ENCODE measurements at places on chromosomes 6 and 20.
A peak's percentile ranks its signal among the peaks of the same experiment; 100 is the strongest.

- peak; percentile 63 for DNase-seq
Observed at GRCh38 chr6:13368731-13369115, 40.4 kb upstream of the TBC1D7 start.

DNA sequence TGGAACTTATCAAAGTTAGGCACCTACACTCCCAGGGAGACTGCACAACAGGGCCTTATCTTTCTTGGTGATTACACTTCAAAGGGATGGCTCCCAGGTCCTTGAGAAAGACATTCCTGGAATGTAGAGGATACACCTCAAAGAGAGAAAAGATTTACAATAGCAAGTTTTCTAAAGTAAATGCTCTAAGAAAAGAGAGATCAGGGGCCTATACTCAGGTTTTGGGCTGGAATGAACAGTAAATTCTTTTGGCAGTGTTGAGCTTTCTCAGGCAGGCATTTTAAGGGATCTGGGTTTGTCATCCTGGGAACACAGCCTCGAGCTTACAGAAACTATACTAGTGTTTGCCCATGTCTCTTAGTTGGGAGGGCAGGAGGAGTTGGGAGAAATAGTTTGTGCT lies 31.7 kb upstream of the ME1 start:
- no peak for DNase-seq

- DNase-seq: no peak
Observed at GRCh38 chr20:34747479-34747878, 43.3 kb downstream of the TP53INP2 start.

GRCh38 chr20:57792386-57793080 lies 82.7 kb upstream of the PMEPA1 start:
- no peak for DNase-seq

GRCh38 chr6:140850438-140850837 lies 1282.3 kb upstream of the GJE1 start:
- DNase-seq: no peak

DNA sequence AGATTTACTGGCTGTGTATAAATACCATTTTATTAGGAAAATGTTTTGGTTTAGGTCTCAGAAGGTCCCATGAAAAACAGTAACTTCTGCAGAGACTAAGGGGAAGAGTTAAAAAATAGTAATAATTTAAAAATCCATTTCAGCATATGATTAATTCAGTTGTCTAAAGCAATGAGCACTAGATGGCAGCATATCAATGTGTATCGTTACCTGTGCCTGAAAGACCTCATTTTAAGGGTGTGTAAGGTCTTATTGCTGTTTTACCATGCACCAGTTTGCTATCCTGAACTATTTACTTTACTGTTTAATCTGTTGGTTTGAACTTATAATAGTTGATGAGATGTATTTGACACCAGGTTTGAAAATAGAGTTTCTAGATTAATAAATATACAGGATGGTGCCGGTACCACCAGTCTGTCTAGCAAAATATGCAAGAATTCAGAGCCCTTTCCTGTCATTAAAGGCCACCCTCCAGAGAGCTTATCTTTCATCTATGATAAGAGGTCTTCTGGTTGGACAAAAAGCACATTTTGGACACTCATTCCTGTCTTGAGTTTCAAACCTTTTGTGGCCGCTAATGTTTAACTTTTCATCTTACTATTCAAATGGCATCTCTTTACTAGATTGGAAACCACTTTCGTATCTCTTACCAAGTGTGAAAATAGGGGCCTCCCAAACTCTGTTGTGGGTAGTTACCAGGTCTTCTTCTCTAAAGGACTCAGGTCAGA lies 8.9 kb upstream of the AHI1 start:
- peak; percentile 37 for DNase-seq

DNA sequence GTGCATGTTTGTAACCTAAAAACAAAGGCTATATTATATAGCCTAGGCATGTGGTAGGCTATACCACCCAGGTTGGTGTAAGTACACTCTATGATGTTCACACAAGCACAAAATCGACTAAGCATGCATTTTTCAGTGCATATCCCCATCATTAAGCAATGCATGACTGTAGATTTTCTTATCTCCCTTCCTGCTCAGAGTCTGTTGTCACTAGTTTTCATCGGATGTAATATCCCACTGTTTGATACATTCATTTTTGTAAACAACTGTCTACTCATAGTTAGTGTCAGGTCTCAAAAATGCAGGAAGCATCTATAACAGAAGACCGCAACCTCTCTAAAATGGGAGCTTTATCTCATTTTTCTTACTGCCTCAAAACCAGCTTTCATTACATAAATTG lies 70.7 kb downstream of the GFRAL start:
- no peak for DNase-seq

- DNase-seq: no peak
Observed at GRCh38 chr6:138277835-138278234, 59.5 kb upstream of the PBOV1 start.

GRCh38 chr6:97666889-97667288 lies 383.9 kb upstream of the MMS22L start:
- DNase-seq: no peak

- no peak for DNase-seq
Observed at GRCh38 chr6:125944434-125944816, 12.1 kb upstream of the HINT3 start.

- DNase-seq: no peak
Observed at GRCh38 chr6:157294654-157295053, 28.7 kb downstream of the TMEM242 start.

DNA sequence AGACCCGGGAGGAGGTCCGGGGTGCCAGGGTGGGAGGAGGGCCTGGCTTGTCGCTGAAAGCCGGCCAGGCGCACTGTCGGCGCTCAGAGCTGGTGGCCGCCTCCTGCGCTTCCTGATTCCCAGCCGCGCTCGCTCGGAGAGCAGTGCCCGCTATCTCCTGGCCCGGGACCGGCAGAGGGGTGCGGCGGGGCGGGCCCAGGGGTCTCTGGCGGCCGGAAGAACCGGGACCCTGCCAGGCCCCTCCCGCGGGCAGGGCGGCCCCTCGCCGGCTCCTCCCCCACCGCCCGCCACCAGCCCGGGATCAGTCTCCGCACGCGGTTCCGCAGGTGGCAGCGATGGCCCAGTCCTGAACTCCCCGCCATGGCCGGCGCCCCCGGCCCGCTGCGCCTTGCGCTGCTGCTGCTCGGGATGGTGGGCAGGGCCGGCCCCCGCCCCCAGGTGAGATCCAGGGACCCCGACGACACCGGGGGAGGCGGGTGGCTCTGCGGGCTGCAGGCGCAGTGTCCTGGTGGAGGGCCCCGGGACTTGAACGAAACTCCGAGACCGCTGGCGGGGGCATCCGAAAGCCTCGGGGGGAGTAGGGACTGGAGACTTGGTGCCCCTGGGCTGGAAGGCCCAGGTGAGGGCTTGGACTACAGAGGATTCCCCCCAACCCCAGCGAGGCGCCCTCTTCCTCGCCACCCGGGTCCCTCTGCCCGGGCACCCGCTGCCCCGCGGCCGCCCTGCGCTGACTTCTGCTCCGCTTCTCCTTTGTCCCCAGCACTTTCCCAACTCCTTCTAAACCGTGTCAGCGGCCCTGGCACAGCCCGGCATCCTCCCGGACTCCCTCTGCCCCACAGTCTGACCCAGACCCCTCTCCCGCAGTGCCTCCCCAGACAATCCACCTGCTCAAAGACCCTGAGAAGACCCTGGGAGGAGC lies at the start of gene GLP1R:
Gene GLP1R (plus strand): TSS at position 301 of the 919 bp plus-strand sequence. CDS start 60 bp downstream, at position 361.
- DNase-seq: no peak

- DNase-seq: no peak
Observed at GRCh38 chr20:38859070-38859690, 53.7 kb downstream of the PPP1R16B start.

- DNase-seq: no peak
Observed at GRCh38 chr20:43680981-43681380, 14.1 kb downstream of the MYBL2 start.

DNA sequence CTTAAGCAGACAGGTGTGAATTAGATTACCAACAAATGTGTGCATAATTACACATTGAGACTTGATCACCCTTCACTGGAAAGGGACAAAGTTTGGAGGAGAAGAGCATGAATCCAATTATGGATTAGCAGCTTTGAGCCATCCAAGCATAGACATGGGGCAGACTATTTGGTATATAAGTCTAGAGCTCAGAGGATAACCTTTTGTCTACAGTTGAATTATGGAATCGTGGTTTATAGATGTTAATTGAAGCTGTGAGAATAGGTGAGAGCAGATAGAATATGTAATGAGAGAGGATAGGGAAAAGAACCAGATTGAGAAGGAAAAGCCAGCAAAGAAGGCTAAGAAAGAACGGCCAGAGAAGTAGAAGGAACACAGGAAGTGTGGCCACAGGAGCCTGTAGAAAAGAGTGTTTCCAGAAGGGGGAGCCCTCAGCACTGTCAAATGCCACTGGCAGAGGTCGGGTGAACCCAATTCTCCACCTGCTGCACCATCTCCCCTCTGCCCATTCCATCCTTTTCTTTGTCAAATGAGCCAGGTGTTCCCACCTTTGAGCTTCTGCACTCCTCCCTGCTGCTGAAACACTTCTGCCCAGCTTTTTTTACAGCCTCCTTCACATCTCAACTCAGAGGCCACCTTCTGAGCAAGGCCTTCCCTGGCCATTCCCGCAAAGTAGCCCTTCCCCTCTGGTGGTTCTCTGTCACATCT lies 7.3 kb downstream of the DNTTIP1 start:
- DNase-seq: peak; percentile 59

GRCh38 chr6:132763269-132763668 lies 5.6 kb upstream of the VNN2 start:
- DNase-seq: no peak

DNA sequence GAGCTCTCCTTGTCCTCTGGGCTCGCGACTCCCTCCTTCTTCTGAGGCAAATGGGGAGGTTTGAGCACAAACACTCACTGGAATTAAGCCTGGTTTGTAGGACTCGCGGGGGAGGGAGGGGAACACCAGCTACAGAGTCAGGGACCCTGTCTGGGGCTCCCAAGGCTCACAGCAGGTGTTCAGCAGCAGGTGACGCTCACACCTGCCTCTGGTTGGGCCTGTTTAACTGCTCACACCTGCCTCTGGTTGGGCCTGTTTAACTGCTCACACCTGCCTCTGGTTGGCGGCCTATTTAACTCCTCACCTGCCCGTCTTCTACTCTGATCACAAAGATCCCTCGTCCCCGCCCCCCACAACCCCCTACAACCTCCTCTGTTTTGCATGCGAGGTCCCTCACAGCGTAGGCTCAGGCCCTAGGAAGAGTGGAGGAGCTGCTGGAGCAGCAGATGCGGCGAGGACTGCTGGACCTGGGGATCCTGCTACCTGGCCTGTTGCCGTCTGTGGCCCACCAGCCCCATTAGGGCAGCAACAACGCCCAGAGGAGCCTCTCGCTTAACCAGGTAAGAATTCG lies 181.9 kb downstream of the ERMARD start:
- no peak for DNase-seq

DNA sequence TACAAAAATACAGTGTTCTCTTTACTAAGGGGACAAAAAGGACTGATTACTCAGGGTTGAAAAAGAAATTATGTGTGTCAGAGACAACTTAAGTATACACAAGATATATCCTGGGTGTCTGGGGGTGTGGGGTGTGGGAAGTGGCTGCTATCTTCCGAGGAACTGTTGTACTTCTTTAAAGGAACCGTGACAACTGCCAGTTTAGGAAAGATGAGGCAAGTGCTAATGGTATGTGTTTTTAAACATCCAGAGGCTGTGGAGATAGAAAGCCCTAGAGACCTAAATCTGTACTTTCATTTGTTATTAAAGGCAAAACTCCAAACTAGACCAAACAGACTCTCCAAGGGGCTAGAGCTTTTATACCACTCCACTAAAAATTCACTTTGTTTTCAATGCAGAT lies 95.6 kb downstream of the SNAP25 start:
- DNase-seq: no peak

DNA sequence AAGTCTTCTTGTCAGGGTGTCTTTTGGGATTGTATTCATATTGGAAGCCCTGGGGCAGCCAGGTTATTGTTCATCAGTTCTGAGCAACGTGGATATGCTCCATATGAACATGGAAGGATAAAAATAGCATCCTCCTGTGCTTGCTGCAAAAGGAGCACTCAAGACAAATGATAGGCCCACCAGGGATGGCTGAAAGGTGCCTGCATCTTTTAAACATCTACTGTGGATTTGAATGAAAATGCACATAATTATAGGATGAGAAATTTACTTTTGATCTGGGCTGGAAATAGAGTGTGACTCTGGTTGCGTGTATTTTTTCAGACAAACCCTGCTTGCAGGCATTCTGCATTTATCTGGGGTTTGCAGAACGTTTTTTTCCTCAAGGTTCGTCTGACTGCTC lies 299.1 kb downstream of the PACRG start:
- no peak for DNase-seq

- no peak for DNase-seq
Observed at GRCh38 chr20:47063808-47064207, 169.2 kb downstream of the EYA2 start.

GRCh38 chr6:81075974-81076373 lies 676.5 kb downstream of the TENT5A start:
- no peak for DNase-seq

GRCh38 chr6:146917182-146917581 lies 287.0 kb upstream of the STXBP5 start:
- DNase-seq: no peak

DNA sequence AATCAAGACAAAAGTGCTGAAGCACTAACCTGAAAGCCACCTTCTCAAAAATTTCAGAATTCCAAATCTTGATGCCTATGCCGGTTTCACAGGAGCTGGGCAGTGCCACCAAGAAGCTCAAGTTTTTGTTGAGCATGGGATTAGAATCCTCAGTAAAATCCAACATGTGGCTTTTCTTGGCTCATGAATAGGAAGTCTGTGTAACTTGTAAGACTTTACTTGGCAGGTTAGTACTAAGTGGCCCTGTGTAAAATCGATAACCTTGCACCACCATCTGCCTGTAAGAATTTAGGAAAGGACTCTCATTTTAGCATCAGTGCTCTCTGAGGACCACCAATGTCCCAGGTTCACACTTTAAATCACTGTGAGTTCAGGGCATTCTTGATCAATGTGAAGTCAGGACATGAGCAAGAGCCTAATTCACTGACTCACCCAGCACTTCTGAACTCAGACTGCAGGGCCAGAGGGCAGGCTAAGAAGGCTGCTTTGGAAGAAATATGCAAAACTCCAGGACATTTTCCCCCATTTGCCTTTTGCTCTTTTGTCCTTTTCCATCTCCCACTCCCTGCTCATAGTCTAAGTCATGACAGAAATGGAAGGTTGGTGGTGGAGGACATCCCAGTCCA lies 113.2 kb downstream of the EDN1 start:
- DNase-seq: no peak

Data from COLO829 (cell line).